ENCODE measurements at places on chromosomes 2 and 18.

- no peak for DNase-seq
These were observed 39.4 kb downstream of the TMEM182 start for GRCh38 chr2:102801098-102801718.

DNA sequence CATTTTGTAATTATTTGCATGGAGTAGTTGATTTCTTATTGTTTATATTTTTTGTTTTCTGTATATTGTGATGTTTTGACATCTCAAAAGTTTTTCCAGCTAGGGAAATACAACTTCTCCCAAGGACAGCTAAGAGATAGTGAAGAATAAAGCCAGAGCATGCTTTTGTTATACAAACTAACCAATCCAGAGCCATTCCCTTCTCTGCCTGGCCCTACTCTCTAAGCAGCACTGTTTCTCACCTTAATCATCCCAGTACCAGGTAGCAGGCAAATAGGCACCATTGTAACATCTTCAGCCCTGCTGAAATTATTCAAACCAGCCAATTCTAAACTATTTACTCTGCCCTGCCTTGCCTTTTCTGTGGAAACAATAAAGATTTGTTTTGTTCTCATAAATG is 1063.4 kb upstream of the CHAC2 start:
- no peak for DNase-seq

- no peak for DNase-seq
These were observed 1.3 kb downstream of the B4GALT6 start for GRCh38 chr18:31683106-31683505.

DNA sequence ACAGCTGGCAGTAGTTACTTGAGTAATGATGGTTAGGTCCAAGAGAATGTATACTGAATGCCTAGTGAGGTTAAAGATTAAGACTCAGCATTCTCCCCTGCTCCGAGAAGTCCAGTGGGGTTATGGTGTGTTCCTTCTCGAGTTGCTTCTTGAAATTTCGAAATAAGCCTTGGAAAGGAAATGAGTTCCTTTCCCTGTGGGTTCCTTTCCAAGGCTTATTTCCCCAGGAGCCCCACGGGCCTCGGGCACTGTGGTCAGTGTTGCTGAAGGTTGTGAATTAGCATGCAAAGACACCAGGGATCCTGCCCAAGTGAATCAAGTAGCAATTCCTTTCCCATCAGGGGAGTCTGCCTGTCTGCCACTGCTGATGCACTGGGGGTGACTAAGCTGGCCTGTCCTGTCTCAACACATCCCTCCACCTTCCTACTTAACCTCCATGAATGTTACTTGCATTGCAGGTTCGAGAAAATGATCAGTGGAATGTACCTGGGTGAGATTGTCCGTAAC is 53.6 kb downstream of the HK2 start:
- no peak for DNase-seq

DNA sequence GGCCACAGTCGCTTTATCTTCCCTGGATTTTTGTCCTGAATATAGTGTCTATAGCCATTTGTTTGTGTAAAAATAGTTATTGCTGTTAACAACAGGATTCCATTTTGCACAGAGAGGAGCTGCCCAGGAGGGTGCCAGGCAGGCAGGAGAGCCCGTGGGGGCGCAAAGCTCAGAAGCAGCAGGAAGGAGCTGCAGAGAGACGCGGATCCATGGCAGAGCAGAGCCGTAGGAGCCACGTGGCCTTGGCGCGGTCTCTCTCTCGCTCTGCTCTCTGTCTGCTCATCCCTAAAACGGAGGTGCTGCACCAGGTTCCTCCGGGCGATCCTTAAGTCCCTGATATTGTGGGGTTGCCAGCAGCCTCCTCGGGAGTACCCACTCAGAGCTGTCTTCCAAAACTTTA is 185.3 kb upstream of the MYT1L start:
- DNase-seq: no peak
